ENCODE measurements at places on chromosomes 2 and 18.

- DNase-seq: no peak
These were observed 93.7 kb upstream of the ID2 start for GRCh38 chr2:8587920-8588830.

- DNase-seq: no peak
These were observed 622.6 kb upstream of the ID2 start for GRCh38 chr2:8059255-8059654.

DNA sequence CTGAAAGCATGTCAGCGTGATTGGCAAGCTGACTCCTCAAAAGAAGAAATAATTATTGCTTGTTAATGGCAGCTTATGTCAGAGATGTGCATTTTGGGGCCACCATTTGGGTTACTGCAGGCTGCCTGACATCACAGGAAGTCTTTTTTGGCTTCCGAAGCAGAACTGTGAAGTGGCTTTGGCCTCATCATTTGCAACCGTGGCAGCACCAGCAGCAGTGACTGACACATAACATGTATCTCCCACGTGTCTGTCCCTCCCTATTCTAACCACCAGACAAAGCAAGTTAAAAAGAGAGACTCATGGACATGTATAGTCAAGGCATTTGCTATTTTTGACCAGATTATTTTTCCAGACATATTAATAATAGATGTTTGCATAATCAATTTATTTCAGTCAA, 488.7 kb upstream of the ACVR2A start:
- no peak for DNase-seq

GRCh38 chr2:209878701-209879100, 107.1 kb downstream of the UNC80 start:
- no peak for DNase-seq

- no peak for DNase-seq
These were observed 30.1 kb upstream of the PNO1 start for GRCh38 chr2:68127358-68128242.

DNA sequence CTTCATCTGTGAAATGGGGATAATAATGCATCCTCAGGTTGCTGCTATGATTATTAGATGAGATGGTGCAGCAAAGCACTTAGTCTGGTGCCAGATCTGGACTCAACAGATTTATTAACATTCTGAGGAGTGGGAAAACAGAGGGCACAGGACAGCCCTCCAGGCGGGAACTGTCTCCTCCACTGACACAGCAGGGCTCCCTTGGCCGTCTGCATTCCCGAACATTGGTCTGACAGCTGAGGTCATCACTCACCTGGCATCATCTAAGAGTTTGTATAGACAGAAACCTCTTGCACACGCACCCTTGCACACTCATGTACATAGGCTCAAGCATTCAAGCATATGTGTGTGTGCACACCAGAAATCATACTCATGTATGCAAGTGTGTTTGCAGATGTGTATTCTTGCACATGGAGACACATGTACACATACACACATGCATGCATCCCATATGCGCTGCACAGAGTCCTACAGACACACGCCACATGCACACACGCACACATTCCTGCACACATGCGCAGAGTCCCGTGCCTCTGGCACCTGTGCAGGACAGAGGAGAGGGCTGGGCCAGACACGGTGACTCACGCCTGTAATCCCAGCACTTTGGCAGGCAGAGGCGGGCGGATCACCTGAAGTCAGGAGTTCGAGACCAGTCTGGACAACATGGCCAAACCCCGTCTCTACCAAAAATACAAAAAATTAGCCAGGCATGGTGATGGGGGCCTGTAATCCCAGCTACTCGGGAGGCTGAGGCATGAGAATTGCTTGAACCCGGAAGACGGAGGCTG, 173.3 kb upstream of the GLI2 start:
- DNase-seq: no peak

Measured in iPS-NIHi11 (cell line).